B cell (primary cell): ENCODE measurements at places on chromosomes 7 and 10. TPM values are rescaled to one million over a fixed set of nuclear protein-coding genes. Genes with fewer than 3 reads are reported as not detected.

ZNF117 gene
- polyA plus RNA-seq, result 5.2 TPM in 2 replicates

VWA2 gene
- polyA plus RNA-seq, result not detected in 2 replicates

TSPAN12 gene
- not detected in 2 replicates for polyA plus RNA-seq

GRK5 gene
- polyA plus RNA-seq, result 21.9 and 22.9 TPM in 2 replicates

PRRT4 gene
- polyA plus RNA-seq, result 0.04 TPM in 1 of 2 replicates, not detected in the other

GPR15LG gene
- not detected in 2 replicates for polyA plus RNA-seq

FEZF1 gene
- polyA plus RNA-seq, result not detected in 2 replicates

ANKRD61 gene
- polyA plus RNA-seq, result 0.13 TPM in 1 of 2 replicates, not detected in the other

HMX3 gene
- not detected in 2 replicates for polyA plus RNA-seq

PRKAR1B gene
- polyA plus RNA-seq, result 4.5 and 4.9 TPM in 2 replicates

SPDYE1 gene
- polyA plus RNA-seq, result not detected in 2 replicates

NDUFB8 gene
- polyA plus RNA-seq, result 137 and 174 TPM in 2 replicates

IKZF1 gene
- polyA plus RNA-seq, result 199 and 229 TPM in 2 replicates

GPRIN2 gene
- not detected in 2 replicates for polyA plus RNA-seq

TBX20 gene
- not detected in 2 replicates for polyA plus RNA-seq

GRM8 gene
- polyA plus RNA-seq, result 0.13 TPM in 1 of 2 replicates, not detected in the other

GNG11 gene
- polyA plus RNA-seq, result 0.37 and 1.3 TPM in 2 replicates

CDC14C gene
- not detected in 2 replicates for polyA plus RNA-seq

GPR146 gene
- 4.2 and 16.7 TPM in 2 replicates for polyA plus RNA-seq

VSIR gene
- 35.9 and 40.5 TPM in 2 replicates for polyA plus RNA-seq

ZNF503 gene
- 0.04 and 0.16 TPM in 2 replicates for polyA plus RNA-seq

NKX2-3 gene
- not detected in 2 replicates for polyA plus RNA-seq

EN2 gene
- polyA plus RNA-seq, result not detected in 2 replicates

EVX1 gene
- not detected in 2 replicates for polyA plus RNA-seq

SLC26A3 gene
- not detected in 2 replicates for polyA plus RNA-seq

HOXA3 gene
- 0.07 TPM in 1 of 2 replicates, not detected in the other for polyA plus RNA-seq

XRCC2 gene
- 0.36 and 0.66 TPM in 2 replicates for polyA plus RNA-seq

OPN1SW gene
- polyA plus RNA-seq, result not detected in 2 replicates

TACC2 gene
- not detected in 2 replicates for polyA plus RNA-seq

GPR26 gene
- not detected in 2 replicates for polyA plus RNA-seq

DPYSL4 gene
- 0.03 and 0.37 TPM in 2 replicates for polyA plus RNA-seq

BUD23 gene
- 62.4 and 84.7 TPM in 2 replicates for polyA plus RNA-seq

RARRES2 gene
- polyA plus RNA-seq, result not detected in 2 replicates

GAD2 gene
- polyA plus RNA-seq, result not detected in 2 replicates

RTKN2 gene
- polyA plus RNA-seq, result 0.07 and 0.48 TPM in 2 replicates

COX19 gene
- polyA plus RNA-seq, result 14.7 and 18.9 TPM in 2 replicates

FKBP14 gene
- 2.8 and 4.1 TPM in 2 replicates for polyA plus RNA-seq

GFRA1 gene
- polyA plus RNA-seq, result not detected in 2 replicates

GNAT3 gene
- polyA plus RNA-seq, result not detected in 2 replicates

CFAP46 gene
- 0.07 and 0.35 TPM in 2 replicates for polyA plus RNA-seq

PPP1R17 gene
- polyA plus RNA-seq, result not detected in 2 replicates

ECD gene
- 15.7 and 20.8 TPM in 2 replicates for polyA plus RNA-seq

SAMD9 gene
- polyA plus RNA-seq, result 5.5 and 6.2 TPM in 2 replicates

METTL2B gene
- polyA plus RNA-seq, result 8.9 and 11.5 TPM in 2 replicates

IQCE gene
- polyA plus RNA-seq, result 1.9 and 3.5 TPM in 2 replicates

CPA1 gene
- polyA plus RNA-seq, result not detected in 2 replicates

GARIN1A gene
- 0.70 and 0.91 TPM in 2 replicates for polyA plus RNA-seq

GBX1 gene
- not detected in 2 replicates for polyA plus RNA-seq

TRIM50 gene
- not detected in 2 replicates for polyA plus RNA-seq

SLC12A9 gene
- polyA plus RNA-seq, result 71.9 and 80.0 TPM in 2 replicates

INSYN2A gene
- not detected in 2 replicates for polyA plus RNA-seq

SPAM1 gene
- polyA plus RNA-seq, result 0.04 TPM in 1 of 2 replicates, not detected in the other

AKR1D1 gene
- not detected in 2 replicates for polyA plus RNA-seq

MBL2 gene
- not detected in 2 replicates for polyA plus RNA-seq

COL1A2 gene
- 0.23 and 0.46 TPM in 2 replicates for polyA plus RNA-seq

PKD2L1 gene
- 0.37 and 0.48 TPM in 2 replicates for polyA plus RNA-seq

CAV2 gene
- polyA plus RNA-seq, result not detected in 2 replicates

THSD7A gene
- not detected in 2 replicates for polyA plus RNA-seq
